Upper lobe of right lung (tissue), 1 donor: ENCODE measurements at places on chromosomes 11 and 22. TPM values are rescaled to one million over a fixed set of nuclear protein-coding genes. Genes with fewer than 3 reads are reported as not detected.

DNA sequence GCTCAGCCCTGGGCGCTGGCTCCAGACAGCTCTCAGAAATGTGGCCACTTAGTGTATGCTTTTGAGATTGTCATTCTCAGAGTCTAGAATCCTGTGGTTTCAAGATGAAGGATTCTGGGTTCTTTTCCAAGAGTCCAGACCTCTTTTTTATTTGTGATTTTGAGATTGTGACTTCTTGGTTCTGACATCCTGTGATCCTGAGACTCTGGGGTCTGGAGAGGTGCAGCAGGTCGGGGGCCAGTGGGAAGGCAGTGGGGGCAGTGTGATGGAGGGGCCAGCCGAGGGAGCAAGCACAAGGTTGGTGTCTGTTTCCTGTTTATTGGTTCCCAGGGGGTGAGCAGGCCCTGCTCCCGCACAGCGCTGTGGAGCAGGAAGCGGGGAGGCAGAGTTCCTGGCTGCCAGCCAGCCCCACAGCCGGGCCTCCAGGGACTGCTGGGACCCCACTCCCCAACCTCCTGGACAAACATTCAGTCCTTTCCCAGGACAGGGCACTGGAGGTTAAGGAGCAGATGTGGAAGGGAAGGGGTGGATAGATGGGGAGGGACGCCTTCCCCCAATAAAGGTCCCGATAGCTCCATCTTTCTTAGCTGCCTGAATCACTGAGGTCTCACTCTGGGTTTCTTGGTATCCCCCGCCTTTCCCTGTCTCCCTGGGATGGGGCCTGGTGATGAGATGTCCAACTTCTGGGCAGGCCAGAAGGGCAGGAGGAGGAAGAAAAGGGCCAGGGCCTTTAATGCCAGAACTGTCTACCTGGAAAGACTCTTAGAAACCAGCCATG lies 13.7 kb downstream of the ARHGEF17 start:
- peak; percentile 75 for DNase-seq

GRCh38 chr11:66326261-66327111 lies 9.6 kb upstream of the CD248 start:
- no peak for DNase-seq

DNA sequence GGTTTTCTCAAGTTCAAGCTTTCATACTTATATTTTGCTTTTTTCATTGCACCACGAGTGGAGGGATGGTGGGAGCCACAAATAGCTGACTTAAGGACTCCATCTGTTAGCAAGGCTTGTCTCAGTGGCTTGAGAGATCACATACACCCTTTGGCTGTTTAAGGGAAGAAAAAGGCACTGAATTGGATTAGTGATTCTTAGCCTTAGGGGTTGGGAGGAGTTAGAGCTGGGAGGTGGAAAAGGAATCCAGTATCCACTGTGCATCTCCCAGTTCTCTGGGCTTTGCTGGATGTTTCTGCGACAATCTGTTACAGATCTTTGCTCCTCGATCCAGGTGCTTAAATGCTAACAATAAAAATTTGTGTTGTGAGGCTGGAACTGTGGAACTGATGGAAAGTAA lies 593.6 kb downstream of the CNTN5 start:
- DNase-seq, result no peak

PHLDB1 gene
- total RNA-seq, result 79.6 TPM

DNA sequence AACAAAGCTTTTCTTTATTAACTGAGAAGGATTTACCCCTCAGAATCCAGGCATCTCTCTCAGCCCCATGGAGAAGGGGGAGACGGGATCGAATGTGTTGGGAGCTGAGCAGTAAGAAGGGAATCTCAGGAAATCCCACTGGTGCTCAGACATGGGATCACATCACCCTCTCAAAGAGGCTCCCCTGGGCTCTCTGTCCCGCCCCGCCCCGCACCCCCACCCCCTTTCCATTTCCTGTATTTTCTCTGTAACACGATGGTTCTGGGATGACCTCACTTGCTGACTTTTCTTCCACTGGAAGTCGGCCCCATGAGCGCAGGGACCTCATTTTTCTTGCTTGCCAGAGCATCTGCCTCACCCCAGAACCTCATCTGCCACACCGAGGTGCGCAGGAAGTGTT lies 100.0 kb downstream of the RPS6KA4 start:
- DNase-seq, result peak; percentile 29

DNA sequence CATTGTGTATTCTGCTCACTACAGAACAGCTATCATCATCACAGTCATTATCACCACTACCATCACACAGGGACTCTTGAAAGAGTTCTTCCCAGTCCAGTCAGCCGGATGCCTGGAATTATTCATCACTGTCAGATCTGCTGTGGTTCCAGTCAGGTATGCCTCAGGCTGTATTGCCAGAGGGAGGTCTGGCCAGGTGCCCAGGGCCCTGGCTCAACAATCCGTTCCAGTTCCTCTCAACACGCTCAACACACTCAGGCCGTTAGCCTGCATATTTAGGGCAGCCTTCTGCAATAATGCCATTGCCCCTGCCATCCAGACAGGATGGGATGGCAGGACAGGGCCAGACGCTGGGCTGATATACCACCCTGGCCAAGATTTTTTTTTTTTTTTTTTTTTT lies 28.6 kb upstream of the RASL10A start:
- DNase-seq, result peak; percentile 87

GRCh38 chr22:27866135-27867084 lies 52.6 kb downstream of the PITPNB start:
- no peak for DNase-seq

VWCE gene
- 1.5 TPM for total RNA-seq
